Activated CD4-positive, alpha-beta T cell treated with anti-CD3 and anti-CD28 coated beads, Interleukin-2, amount 50 U/mL, for 48 hours (primary cell): ENCODE measurements at places on chromosomes 2 and 18.

DNA sequence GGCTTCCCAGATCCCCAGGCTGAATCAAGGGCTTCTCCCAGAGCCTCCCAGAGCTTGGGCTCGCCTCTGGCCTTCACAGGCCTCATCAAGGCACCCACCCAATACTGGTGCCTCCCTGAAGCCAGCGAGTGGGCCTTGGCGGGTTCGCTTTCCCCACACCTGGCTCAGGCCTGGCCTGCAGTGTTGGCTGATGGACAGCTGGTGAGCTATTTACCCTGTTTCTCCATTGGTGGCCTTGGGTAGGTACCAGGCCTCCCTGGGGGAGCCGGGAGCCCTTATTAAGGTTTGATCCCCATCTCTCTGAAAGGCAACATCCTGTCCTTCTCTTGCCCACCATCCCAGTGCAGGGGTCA lies 18.2 kb upstream of the DUSP2 start:
- no peak for DNase-seq

DNA sequence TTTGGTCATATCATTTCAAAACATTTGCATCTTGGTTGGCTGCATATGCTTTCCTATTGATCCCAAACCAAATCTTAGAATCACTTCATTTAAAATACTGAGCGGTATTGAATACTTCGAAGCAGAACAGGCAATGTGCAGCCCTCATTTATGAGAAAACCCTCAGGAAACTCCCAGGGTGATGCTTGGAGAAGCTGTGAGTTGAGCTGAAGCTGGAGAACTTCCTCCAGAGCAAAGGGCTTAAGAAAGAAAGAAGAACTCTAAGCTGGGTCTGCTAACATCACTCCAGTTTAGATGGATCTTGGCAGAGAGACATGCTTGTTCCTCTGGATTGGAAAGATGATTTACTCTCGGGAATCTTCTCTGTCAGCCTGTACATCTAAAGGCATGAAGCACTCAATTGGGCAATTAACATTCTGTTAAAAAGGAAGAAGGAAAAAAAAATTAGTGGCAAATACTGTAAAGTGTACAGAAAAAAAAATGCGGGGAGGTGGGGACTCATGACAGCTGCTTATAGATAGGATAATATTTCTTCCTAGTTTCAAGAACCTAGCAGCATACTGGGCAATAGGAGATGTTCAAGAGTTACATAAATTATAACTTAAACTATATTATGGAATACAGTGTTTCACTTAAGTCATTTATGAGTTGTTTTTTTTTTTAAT lies 49.5 kb downstream of the ATIC start:
- no peak for DNase-seq

DNA sequence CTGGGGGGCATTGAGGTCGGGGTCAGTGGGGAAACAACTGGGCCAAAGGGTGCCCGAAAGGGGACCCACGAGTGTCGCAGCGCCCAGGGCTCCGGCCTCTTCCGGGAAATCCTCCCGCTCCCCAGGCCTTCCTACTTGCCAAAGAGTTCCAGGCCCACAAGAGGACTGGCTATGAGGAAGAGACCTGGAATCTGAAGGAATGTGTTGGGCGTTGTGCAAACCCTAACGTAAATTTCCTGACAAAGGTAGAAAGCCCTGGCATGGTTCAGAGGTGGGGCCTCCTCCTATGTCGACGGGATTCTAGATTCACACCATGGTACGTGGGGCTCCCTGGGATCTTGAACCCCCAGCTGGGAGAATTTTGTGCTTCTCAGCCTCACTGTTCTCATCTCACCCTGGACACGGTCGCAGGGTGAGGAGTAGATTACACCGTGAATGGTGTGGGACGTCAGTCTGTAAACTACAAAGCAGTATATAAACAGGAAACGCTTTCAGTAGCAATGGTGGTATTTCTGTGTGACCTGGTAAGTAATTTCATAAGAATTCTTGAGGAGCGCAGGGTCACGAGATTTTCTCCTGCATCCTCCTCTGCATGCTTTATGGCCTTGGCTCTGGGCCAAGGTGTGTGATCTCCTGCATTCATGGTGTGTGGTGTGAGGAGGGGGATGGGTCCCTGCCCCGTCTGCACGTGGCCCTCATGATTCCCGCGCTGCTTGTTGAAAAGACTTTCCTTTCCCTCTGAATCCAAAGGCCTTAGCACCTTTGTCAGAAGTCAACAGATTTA lies 868 bp downstream of the HSBP1L1 start:
- peak; percentile 35 for DNase-seq

DNA sequence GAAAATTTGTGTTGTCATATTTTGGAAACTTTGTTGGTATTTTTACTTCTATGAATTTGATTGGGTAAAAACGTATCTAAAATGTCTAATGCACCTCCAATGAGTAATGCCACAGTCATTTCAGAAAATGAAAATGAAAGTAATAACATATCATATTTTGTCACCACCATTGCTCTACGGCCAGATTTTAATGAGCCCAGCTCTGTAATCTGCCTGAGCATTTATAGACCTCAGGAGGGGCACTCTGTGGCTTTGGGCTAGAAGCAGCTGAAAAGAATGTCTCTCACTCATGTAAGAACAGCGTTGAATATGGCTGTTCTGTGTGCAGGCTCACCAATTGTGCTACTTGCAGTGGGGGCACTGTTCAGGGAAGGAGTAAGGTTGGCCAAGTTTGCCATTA lies 32.7 kb upstream of the ABCA12 start:
- no peak for DNase-seq

GRCh38 chr2:238238766-238239542 lies 884 bp downstream of the HES6 start:
- peak; percentile 36 for DNase-seq

GRCh38 chr2:151827564-151828142 lies 568 bp downstream of the ARL5A start:
- peak; percentile 35 for DNase-seq

GRCh38 chr2:72198532-72199241 lies 51.0 kb upstream of the CYP26B1 start:
- DNase-seq, result no peak

GRCh38 chr2:220166616-220167015 lies 539.2 kb downstream of the SLC4A3 start:
- DNase-seq, result no peak

- DNase-seq, result no peak
Observed at GRCh38 chr2:63500398-63500797, 87.9 kb downstream of the WDPCP start.

DNA sequence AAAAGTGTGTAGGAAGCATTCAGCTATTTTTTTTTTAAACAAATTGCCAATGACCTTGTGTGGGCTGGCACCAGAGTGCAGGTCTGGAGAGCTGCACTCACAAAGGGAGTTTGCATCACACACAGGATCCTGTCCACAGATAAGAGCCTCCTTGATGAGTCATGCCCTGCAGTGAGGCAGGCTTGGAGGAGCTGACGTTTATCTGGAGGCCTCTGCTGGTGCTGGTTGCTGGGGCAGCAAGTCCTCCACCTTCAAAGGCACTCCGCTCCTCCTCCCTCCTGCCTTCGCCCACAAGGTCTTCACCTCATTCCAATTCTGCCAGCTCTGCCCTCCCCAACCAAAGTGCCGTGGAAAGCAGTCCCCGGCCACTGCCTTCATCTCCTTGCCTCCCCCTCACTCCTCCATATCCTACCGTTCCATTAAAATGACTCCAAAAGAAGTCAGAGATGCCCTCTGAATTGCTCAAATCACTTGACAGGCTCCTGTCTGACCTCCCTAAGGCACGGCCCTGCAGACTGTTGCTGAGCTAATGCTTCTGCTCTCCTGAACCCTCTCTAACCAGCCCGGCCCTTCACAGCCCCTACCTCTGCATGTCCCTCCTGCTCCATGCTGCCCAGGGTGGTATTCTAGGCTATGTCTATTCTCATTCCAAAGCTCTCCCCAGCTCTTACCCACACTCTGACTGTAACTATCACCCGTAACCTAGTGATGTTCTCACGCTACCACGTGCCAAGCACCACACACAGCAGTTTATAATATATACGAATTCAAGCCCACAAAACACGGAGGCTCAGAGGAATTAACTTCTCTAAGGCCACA lies 30.9 kb downstream of the LONRF2 start:
- DNase-seq, result peak; percentile 43

- peak; percentile 66 for DNase-seq
Observed at GRCh38 chr2:120343433-120344105, 2.4 kb upstream of the INHBB start.

GRCh38 chr2:37561615-37562569 lies 109.5 kb downstream of the CDC42EP3 start:
- peak; percentile 35 for DNase-seq

GRCh38 chr2:75333646-75334045 lies 134.3 kb upstream of the TACR1 start:
- DNase-seq, result no peak

GRCh38 chr2:238426568-238427434 lies at the start of gene ASB1:
TSS of gene ASB1 (plus strand) at chr2:238426927. CDS start at chr2:238427071, 144 bp downstream.
- peak; percentile 89 for DNase-seq

GRCh38 chr18:52408800-52409302 lies 68.9 kb downstream of the DCC start:
- DNase-seq, result no peak

DNA sequence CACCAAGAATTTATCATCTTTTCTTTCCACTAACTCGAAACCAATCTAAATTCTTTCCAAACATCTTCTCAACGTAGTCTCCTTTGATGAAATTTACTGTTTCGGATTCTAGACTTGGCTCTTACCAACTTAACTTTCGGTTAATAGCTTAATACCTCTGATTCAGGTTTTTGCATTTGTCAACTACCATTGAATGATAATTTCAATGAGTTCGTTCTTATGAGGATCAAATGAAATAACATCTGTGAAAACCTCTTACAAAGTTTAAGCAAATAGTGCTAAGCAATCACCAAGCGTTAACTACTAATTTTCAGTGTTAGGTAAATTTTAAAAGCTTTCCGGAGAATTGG lies 593 bp upstream of the NRBP1 start:
- no peak for DNase-seq

GRCh38 chr2:51710222-51710621 lies 678.3 kb upstream of the NRXN1 start:
- no peak for DNase-seq

GRCh38 chr2:58734365-58734764 lies 493.2 kb upstream of the FANCL start:
- no peak for DNase-seq

DNA sequence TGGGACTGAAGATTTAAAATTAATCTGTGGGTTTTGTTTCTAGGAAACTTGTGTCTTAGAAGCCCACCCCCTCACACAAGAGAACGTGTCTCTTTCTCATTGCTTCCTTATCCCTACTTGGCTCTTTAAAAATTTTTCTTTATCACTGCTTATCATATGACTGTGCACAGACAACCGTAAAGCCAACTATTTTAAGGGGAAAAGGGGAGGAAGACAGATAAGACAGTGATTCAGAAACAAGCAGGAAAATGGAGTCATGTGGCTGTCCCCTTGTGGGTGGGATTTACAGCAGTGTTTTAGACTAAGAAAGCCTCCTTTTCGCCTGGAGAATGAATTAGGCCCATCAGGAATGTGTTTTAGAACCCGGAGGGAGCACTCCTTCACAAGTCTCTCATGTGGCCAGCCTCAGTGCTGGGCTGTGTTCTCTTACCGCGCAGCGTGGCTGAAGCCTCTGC lies 17.6 kb downstream of the PRKCE start:
- no peak for DNase-seq

- DNase-seq, result no peak
Observed at GRCh38 chr2:101398116-101398821, 11.0 kb upstream of the CREG2 start.

- no peak for DNase-seq
Observed at GRCh38 chr18:76895498-76895897, 73.1 kb downstream of the ZNF236 start.

DNA sequence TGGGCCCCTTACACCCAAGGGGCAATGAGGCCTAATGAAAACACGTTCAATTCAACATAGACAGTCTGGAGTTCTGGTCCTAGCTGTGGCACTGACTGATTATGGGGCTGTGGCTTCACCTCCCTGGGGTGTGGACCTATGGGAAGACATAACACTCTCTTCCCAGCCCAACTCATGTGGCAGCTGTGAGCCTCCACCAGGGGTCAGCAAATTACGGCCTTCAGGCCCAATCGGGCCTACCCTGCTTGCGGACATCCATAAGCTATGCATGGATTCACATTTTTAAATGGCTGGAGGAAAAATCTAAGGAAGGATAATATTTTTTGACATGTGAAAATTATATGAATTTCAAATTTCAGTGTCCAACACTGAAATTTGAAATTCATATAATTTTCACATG lies 101.3 kb downstream of the LOXHD1 start:
- no peak for DNase-seq

- DNase-seq, result no peak
Observed at GRCh38 chr2:239827523-239827890, 197.6 kb downstream of the NDUFA10 start.

GRCh38 chr2:144583381-144583729 lies 63.4 kb upstream of the ZEB2 start:
- DNase-seq, result no peak

- no peak for DNase-seq
Observed at GRCh38 chr2:109560265-109560664, 53.5 kb downstream of the SEPTIN10 start.

DNA sequence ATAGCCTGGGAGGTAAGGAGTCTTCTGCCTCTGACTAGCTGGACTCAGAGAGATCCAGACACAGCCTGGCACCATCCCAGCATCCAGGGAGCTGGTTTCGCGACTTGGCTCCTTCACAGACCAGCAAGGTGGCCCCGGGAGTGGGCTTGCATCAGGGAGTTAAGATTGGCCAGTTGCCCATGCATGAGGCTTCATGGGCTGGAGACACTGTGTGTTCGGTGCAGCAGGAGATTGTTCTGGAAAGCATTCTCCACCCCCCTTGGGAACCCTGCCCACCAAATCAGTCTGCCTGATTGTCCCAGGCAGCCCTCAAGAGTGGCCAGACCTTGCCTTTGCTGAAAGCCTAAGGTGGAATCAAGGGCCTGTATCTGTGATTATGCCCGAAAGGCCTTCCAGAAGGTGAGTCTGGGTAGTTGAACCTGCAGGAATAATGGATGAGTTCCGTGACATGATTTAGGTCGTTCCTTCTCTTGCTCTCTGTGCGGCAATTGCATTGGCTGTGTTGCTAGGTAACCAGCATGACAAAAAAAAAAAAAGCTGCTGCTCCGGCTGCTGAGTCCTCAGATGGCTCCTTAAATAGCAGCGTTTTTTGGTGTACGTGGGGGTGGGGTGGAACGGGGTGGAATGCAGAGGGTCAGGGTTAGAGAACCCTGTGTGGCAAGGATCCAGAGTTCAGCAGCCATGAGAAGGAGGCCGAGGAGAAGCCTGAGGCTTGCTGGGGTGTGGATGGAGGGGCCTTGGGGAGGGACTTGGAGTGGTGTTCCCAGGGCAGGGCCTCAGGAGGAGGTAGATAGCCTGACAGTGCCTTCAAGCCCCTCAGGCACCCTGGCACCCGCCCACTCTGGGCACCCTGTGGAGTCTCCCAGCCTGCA lies 93.0 kb upstream of the MCFD2 start:
- no peak for DNase-seq

- peak; percentile 7 for DNase-seq
Observed at GRCh38 chr18:50559752-50560680, at the start of gene MAPK4. TSS of gene MAPK4 (plus strand) at chr18:50560087. CDS start at chr18:50663959, 103,872 bp downstream.

DNA sequence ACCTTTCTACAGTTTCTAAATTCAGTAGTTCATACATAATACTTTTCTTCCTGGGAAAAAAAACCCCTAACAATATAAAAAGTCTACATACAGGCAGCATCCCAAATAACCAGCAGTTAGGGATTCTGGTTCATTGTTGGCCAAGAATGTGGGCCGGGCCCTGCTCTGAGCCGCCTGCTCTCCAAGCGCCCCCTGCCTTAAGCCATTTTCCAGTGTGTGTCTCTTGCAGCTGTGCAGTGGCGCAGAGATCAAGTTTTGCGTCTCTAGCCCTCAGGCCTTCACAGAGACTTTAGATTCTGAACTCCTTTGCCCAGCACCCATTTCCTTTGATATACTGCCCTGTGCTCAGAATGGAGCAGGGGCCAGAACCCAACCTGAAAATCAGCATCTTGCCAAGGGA lies 32.9 kb downstream of the RMC1 start:
- no peak for DNase-seq
